Stimulated activated CD8-positive, alpha-beta memory T cell treated with anti-CD3 and anti-CD28 coated beads, Interleukin-7, amount 100 ng/mL, for 1 hour (primary cell): ENCODE measurements at places on chromosomes 12 and 14.

- DNase-seq, result no peak
Measured at GRCh38 chr12:1851151-1851701, 30.9 kb downstream of the LRTM2 start.

- no peak for DNase-seq
Measured at GRCh38 chr12:97167598-97167997, 260.5 kb downstream of the NEDD1 start.

- no peak for DNase-seq
Measured at GRCh38 chr14:56474419-56475022, 105.1 kb upstream of the TMEM260 start.

GRCh38 chr12:121872546-121873215 is 14.0 kb upstream of the HPD start:
- no peak for DNase-seq

- DNase-seq, result no peak
Measured at GRCh38 chr12:22275843-22276242, 58.7 kb downstream of the ST8SIA1 start.

GRCh38 chr12:93980711-93981110 is 167.7 kb upstream of the PLXNC1 start:
- no peak for DNase-seq

- DNase-seq, result no peak
Measured at GRCh38 chr12:65651060-65651459, 173.2 kb upstream of the HMGA2 start.

DNA sequence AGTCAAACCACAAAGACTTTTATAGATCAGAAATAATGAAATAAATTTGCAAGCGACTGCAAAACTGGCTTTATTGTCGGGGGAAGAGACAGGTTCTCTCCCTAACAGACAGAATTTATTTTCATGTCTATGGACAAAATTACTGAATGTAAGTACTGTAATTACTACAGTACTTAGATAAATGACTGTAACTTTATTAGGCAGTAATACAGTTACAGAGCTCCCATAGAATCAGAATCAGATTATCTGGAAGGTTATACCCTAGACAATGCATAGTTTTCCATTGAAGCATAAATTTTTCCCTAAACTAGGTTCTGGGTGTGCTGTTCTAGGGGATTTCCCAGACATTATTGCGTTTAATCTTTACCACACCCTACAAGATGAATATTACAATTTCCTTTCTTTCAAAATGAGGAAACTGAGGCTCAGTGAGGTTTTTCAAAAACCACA is 114.2 kb downstream of the C12orf75 start:
- no peak for DNase-seq

DNA sequence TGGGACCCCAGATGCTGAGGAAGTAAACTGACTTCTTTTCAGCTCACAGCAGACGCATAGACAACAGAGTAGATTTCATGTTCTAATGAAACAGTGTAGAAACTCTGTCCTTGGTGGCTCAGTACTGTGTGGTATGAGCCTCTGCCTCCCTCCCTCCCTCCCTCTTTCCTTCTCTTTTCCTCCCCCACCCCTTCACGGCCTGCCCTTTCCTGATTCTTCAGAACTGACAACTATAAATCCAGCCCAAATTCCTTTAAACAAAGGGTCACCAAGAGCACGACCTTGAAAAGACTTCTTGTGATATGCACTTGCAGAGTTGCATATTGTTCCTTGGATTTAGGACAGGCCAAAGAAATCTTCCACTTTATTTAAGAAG is 164.0 kb downstream of the ETV6 start:
- no peak for DNase-seq

GRCh38 chr12:77384941-77385340 is 319.6 kb upstream of the E2F7 start:
- no peak for DNase-seq

- peak; percentile 37 for DNase-seq
Measured at GRCh38 chr14:67571275-67571990, 28.6 kb downstream of the PIGH start.

DNA sequence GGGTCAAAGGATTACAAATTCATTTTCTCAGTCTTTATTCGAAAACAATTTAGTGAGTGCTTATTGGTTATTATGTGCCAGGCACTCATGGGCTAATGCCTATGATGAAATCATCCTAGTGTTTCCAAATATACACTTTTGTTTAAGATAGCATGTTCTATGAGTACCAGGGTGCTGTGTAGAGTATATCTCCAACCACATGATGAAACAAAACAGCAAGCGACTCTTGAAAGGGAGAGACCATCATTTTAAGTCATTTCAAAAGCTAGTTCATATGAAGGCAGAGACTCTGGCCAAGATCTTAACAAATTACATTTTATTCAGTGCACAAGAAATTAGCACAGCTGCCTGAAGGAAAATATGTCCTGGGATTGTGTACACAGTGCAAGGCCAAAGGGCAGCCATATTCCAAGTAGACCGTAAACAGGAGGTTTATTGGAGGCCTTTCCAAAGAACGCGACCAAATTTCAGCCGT is 204.2 kb downstream of the EFCAB11 start:
- no peak for DNase-seq

DNA sequence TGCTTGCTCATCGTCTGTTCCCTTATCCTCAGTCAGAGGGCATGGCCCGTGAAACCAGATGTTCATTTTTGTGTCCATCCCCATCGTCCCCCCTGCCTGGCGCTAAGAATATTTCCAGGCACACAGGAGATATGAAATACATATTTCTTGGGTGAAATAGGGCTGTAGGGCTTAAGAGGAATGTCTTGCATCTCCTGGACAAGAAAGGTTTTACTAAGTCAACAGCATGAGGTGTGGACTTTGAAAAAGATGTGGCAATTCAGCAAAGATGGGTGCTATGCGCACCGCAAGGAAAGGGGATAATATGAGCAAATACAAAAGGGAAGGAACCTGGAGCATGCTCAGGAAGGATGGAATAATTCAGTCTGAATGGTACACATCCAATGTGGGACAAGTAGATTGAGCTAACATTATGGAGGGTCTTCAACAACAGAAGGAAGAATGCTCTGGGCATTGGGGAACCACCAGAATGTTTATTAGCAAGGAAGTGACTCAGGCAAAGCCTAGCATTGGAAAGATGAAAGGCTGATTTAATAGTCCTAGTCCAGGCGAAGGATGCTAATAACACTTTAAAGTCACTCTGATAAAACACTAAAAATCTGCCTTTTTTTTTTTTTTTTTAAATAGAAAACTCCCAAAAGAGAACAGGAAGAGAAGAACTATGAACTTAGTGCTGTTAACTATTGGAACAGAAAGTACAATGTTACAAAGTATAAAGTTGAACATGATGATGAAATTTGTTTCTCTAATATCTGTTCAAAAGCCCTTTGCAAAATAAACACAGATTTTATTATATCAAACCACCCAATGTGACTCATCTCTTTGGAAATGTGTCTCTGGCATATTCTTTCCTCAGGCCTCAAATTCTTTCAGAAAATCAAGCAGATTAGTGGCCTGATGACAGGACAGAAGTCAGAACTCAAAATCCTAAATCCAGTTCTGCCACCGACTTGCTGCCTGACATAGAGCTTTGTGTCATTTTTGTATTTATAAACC is 449.5 kb downstream of the BCAT1 start:
- DNase-seq, result no peak

GRCh38 chr14:34218881-34219280 is 243.2 kb downstream of the SPTSSA start:
- DNase-seq, result no peak

- no peak for DNase-seq
Measured at GRCh38 chr12:67966560-67966959, 22.7 kb upstream of the IFNG-AS1 start.

GRCh38 chr12:52139579-52140062 is 52.2 kb downstream of the KRT80 start:
- no peak for DNase-seq

GRCh38 chr14:26636561-26636960 is 38.7 kb upstream of the NOVA1 start:
- no peak for DNase-seq

GRCh38 chr12:65858831-65859230 is 34.5 kb downstream of the HMGA2 start:
- no peak for DNase-seq
